ENCODE measurements at places on chromosomes 13 and 19. TPM values are rescaled to one million over a fixed set of nuclear protein-coding genes. Genes with fewer than 3 reads are reported as not detected.

The BRD4 gene
- 125 TPM for total RNA-seq

DNA sequence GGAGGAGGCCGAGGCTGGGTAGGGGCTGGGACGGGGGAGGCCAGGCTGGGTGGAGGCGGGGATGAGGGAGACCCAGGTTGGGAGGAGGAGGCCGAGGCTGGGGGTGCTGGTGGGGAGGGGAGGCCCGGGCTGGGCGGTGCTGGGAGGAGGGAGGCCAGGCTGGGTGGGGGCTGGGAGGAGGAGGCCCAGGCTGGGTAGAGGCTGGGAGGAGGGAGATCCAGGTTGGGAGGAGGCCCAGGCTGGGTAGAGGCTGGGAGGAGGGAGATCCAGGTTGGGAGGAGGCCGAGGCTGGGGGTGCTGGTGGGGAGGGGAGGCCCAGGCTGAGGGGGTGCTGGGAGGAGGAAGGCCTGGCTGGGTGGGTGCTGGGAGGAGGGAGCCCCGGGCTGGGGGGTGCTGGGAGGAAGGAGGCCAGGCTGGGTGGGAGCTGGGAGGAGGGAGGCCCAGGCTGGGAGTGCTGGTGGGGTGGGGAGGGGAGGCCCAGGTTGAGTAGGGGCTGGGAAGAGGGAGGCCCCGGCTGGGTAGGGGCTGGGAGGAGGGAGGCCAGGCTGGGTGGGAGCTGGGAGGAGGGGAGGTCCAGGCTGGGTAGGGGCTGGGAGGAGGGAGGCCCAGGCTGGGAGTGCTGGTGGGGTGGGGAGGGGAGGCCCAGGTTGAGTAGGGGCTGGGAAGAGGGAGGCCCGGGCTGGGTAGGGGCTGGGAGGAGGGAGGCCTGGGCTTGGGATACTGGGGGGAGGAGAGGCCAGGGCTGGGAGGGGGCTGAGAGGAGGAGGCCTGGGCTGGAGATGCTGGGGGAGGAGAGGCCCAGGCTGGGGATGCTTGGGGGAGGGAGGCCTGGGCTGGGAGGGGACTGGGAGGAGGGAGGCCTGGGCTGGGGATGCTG lies 10.7 kb downstream of the TPGS1 start:
- DNase-seq: no peak
- peaks cover 5% of the 10 kb centered on the region for H3K4me1 ChIP-seq
- H3K27me3 ChIP-seq: no peaks in the 10 kb centered on the region
- peaks cover 5% of the 10 kb centered on the region for H3K36me3 ChIP-seq

DNA sequence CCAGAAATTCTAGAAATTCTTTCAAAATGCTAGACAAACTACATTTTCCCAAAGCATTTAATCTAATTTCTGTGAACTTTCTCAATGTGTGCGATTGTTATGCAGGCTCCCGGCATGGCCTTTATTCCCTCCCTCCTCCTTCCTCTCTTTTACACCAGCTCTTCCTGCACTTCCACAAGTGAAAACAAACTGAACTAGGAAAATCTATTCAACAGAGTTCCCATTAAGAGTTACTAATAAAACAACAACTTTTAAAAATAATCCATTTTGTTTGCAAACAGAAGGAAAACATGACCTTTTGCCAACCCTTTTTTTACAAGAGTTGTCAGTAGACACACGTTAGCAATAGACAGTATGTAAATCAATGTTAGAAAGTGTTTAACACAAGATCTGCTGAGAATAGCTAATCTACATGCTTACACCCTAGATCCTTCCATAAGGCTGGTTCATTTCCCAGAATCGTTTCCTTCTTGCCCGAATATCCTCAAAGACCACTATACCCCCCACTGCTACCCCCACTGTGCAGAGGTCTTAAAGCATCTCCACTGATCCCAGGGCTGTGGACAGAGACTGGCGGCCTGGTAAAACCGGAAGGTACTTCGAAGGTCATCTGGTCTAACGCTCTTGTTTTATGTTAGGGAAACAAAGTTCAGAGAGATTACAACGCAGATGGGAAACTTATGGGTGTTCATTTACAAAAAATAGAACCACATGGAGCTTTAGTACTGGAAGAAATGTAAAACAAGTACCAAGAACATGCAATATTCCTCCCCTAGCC lies 98.0 kb downstream of the FOXO1 start:
- H3K27me3 ChIP-seq: no peaks in the 10 kb centered on the region
- peaks cover 34% of the 10 kb centered on the region for H3K4me1 ChIP-seq
- no peak overlapping the region for H3K27ac ChIP-seq
- no peak overlapping the region for H3K4me3 ChIP-seq
- peak; percentile 16 for DNase-seq

- H3K4me3 ChIP-seq: no peak overlapping the region
- no peaks in the 10 kb centered on the region for H3K36me3 ChIP-seq
- H3K27ac ChIP-seq: no peak overlapping the region
- H3K4me1 ChIP-seq: no peaks in the 10 kb centered on the region
Observed at GRCh38 chr13:19382111-19382510, 179.2 kb downstream of the TPTE2 start.

Data from activated CD8-positive, alpha-beta memory T cell treated with anti-CD3 and anti-CD28 coated beads, Interleukin-2, amount 10 ng/mL, durations not matched to agents 7 days and 5 days (primary cell).